ENCODE measurements at places on chromosomes 1 and 21.

DNA sequence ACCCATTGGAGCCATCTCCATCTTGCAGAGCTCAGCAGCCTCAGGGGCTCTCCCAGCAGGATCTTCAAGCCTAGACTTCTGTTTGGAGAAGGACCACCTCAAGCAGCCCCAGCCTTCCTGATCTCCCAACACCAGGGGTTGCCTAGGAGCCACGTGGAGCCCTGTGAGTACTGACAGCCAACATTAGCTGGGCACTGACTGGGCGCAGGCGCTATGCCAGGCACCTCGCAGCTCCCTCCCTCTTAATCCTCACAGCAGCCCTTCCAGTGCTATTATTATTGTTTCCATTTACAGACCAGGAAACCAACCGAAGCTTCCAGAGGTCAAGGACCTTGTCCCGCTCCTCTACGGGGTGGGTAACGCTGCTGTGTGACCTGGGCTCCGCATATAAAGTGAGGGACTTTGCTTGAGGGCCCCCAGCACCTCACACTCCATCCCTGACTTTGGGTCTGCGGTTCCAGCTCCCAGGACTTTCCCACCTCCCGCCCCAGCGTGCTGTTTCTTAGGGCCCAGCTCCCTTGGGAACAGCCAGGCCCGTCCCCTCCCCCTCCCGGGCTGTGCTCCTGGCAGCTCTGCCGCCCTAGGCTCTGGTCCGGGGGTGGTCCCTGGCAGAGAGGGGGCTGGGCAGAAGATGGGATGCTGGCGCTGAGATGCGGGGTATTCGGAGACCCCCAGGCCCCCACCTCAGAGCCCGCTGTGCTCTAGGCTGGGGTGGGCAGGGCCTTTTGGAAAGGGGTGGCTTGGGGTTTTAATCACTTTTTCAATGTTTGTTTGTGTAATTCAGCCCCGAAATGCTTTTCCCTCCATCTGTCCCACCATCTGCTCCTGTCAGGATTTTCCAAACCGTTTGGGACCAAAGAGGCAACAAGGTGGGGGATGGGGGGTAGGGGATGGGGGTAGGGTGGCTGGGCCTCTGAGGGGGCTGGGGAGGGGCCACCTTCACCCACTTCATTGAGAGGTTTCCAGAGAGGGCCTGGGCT is 4.1 kb upstream of the HPCA start:
- no peak for DNase-seq

- no peak for DNase-seq
These were observed 14.5 kb upstream of the RNF187 start for GRCh38 chr1:228472655-228473054.

DNA sequence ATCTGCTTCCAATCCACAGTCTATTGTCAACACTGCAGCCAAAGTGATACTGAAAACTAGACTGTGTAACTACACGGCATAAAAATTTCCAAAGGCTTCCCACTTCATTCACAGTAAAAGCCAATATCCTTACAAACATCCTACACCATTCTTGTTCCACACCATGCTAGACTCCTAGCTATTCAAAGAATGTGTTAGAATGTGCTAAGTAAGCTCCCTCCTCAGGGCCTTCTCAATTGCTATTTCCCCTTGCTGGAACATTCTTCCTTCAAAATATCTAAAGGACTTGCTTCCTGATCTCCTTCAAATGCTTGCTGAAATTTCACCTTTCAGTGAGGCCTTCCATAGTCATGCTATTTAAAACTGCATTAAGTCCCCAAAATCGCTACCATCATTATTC is 228.1 kb downstream of the AKT3 start:
- DNase-seq, result no peak

DNA sequence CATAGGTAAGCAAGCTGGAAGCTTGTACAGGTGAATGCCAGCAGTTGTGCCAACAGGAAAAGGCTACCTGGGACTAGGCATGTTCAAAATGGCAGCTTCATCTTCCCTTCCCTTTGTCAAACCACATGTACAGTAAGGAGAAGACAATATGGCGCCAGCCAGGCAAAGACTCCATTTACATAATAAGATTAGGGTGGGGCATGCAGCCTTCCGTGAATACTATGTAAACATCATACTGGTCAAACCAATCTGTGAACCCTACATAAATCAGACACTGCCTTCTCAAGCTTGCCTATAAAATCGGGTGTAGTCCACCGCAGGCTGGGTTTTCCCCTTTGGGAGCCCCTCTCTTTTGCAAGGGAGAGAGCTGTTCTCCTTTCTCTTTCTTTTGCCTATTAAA is 24.6 kb downstream of the ATF3 start:
- no peak for DNase-seq

DNA sequence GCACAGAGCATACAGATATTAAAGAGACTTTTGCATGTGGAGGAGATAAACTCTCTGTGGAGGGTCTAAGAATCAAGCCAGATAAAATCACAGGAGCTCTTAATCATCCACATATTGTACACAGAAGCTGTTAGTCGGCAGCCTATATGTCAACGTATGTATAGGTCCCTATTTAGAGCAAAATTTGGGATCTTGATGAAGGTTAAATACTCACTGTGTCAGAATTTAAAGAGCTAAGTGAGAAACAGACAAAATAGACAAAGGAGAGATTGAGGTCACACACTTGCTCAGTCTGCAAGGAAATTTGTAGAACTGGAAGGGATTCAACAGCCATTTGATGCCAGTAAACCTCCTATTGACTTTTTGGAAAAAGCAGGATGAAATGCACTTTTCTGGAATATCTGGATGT is 4.1 kb upstream of the IRF2BP2 start:
- no peak for DNase-seq

All from fibroblast of gingiva (primary cell).